BJ (cell line): ENCODE measurements at places on chromosomes 3 and 15.

DNA sequence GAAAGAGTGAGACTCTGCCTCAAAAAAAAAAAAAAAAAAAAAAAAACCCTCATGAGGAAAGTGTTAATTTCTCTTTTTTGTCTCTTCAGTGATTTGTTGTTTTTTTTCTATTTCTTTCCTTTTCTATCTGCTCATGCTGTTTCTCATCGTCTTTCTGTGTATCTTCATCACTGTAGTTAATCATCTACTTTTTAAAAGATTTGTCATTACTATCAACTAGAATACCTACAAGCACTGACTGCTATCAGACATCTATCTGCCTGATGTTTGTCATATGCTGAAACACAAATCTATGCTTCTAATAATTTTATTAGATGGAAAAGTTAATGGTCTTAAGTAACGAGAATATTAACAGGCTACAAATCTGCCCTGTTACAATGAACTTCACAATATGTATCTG, 26.8 kb downstream of the CCDC14 start:
- DNase-seq: no peak

DNA sequence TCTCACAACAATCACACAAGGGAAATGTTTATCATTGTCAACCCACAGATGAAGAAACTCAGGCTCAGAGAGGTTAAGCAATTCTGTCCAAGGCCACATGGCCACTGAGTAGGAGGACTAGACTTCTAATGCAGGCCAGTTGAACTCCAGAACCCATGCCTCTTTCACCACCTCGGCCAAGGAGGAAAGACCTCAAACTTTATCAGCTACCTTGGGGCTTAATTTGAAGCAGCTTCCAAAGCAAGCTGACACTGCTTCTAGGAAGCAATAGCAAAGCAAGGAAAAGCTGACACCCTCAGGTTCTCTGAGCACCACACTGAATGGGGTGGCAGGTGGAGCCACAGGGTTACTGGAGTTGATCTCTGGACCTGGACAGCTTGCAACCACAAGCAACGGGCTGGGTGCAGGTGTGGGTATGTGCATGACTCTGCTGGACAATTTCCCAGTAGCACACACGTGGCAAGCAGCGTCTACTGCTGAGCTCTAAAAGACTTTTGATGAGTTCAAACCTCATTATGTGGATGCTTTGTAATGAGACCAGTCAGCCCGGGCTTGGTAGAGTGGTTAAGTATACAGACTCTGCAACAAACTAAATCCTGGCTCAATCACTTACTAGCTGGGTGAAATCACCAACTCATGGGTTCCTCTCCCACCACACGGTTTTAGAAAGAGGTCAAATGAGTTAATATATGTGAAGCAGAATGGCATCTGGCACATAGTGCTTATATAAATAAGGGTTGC, 23.1 kb downstream of the CCNL1 start:
- DNase-seq: no peak

- DNase-seq: no peak
Measured at GRCh38 chr3:117979466-117979865, 1055.2 kb downstream of the IGSF11 start.

DNA sequence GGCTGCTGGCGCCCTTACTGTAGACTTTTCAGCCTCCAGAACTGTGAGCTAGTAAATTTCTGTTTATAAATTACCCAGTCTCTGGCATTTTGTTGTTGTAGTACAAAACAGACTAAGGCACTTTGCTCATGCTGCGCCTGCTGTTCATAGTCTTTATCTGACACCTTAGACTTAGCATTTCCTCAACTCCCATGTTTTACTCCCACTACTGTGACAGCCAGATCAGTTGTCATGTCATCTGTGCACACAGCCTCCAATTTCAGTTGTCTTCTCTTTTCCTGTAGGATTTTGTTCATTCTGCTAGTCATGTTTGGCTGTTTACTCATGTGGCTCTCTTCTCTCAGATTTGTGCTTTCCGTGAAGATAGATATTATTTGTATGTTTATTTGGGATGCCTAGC, 62.0 kb downstream of the TCF12 start:
- no peak for DNase-seq

GRCh38 chr15:89857673-89858072, 36.1 kb downstream of the AP3S2 start:
- DNase-seq: no peak

GRCh38 chr3:108157273-108157672, 65.0 kb downstream of the IFT57 start:
- no peak for DNase-seq

DNA sequence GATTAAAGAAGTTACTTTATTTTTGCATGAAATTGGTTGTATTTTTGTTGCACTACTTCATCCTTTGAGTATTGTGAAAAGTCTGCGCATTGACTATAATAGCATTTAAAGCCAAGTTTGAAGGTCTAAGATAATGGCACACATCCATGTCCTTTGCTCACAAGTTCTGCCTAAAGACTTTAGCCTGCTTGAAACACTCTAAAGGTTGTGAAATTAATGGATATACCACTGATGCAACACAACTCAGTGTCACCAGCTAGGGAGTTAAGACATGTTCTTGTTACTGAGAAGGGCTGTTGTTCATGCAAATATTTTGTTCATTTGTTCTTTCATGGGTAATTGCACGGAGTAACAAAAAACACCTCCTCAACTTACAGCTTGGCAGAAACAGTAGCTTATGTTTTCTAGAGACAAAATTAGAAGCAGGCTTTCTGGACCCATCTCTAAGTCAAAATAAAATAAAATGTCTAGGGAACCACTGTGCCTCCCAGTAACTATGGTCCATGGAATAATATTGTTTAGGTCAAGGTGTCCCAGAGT, 83.9 kb downstream of the PPARG start:
- no peak for DNase-seq

DNA sequence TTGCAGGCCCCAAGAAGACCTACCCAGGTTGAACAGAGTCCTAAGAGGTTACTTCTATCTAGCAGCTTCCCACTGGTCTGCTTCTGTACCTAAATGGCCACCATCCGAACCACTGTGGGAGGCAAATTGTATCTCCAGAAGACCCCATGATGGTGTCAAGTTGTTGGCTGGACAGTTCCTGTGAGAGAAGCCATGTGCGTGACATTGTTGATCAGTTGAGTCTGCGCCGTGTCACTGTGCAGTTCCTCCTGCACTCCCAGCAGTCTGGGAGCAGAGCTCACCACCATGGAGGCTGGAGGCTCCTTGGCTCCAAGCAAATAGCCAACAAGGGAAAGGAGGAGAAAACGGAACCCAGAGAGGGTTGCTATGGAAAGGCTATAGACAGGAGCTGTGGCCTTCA, 7.5 kb upstream of the CYP1A1 start:
- no peak for DNase-seq

DNA sequence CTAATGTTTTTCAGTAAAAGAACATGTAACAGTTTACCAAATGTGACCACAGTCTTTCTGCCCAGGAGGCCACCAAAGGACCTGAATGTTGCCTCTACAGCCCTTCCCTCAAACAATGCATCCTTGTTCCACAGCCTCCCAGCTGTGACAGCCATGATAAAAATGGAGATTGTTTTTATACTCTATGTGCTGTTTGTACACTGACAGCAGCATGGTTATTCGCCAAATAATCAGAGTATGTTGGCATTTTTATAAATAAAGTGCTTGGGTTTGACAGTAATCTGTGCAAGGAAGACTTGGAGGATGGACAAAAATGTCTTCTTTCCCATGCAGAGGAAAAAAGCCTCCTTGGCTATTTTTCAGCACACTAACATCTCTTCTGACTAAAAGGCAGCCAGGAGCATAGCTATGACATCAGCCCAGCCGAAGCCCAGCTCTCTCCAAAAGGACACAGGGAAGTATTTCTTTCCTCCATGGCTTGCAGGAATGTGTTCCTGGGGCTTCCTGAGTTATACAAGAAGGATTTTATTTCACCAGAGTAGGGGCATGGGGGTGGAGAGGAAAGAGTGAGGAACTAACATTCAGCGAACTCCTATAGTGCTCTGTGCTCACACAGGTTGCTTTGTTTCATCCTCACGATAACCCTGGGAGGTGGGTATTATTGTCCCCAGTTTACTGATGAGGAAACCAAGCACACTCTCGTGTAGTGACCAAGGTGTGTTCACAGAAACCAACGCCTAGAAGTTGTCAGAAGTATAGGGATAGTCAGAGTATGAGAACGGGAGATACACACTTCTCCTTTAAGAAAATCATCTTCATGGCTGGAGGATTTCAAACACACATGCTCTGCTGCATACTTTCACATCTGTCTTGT, 339.7 kb downstream of the MECOM start:
- no peak for DNase-seq

DNA sequence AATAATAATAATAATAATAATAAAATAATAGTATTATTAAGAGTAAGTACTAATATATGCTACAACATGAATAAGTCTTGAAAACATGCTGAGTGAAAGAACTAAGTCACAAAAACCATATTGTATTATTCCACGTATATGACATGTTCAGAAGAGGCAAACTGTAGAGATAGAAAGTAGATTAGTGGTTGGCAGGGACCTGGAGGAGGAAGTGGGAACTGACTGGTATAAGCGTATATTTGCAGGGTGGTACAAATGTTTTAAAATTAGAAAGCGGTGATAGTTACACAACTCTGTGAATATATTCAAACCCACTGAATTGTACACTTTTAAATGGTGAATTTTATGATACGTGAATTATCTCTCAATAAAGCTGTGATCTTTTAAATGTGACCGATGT, 32.8 kb downstream of the LRRK1 start:
- no peak for DNase-seq

GRCh38 chr3:195270079-195270816, 711 bp downstream of the XXYLT1 start:
- DNase-seq: no peak

GRCh38 chr3:156617145-156617544, 57.2 kb upstream of the TIPARP start:
- no peak for DNase-seq

GRCh38 chr3:158976966-158977365, 175.1 kb downstream of the MFSD1 start:
- no peak for DNase-seq

DNA sequence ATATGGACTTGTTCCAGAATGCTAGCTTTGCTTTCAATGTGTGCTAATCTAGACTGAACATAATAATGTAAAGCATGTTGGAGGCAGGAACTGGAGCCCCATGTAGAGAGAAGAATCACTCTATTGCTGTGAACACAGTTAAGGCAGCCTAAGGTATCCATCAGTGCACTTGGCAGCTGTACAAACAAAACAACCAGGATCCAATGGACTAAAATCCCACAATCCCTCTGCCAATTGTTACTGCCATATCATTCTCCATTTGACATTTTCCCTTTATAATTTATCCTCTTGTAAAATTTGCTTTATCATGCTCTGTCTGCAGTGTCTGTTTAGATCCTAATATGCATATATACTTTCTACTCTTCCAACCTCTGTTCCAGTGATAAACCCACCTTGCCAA, 756.8 kb upstream of the LMCD1 start:
- no peak for DNase-seq

GRCh38 chr3:78814893-78815562, 952.8 kb downstream of the ROBO1 start:
- DNase-seq: no peak

- DNase-seq: no peak
Measured at GRCh38 chr3:17882981-17883380, 140.6 kb upstream of the TBC1D5 start.

DNA sequence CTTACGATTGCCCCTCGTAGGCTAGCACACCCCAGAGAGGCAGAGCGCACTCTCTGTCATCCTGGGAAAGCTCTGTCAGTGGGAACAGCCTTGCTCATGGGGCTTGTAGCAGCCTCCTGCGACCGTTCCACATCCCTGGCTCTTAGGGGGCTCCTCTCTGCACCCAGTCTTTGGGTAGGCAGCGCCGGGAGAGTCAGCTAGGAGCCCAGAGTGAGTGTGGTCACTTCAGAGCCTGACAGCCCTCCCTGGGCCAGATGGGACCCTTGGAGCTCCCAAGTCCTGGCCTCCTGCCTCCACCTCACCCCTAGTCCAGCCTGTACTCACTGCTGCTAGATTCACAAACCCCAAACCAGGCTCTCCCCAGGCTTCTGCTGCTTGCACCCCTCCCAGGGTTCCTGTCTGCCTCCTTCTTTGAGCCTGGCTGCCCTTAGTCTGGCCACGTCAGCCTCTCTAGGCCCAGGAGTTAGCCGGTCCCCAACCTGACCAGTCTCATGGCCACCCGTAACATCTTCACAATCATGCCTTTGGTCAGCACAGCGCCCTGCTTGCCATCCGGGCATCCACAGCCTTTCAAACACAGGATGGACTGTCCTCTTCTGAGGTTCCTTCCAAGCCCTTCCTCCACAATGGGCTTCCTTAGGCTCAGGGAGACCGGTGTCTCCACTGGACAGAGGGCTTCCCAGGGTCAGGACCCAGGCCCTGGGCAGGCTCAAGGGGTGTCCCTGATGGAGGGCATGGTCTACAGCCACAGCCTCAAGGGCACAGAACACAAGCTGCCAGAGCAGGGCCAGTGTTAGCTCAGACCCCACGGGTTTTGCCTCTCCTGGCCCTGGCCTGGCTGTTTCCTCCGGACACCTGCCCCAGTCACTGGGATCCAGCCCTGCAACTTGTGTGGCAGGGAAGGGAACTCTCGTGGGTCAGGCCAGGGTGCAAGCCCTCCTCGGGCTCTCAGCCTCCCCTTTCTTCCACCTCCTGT, 4.6 kb downstream of the ACSBG1 start:
- DNase-seq: no peak

DNA sequence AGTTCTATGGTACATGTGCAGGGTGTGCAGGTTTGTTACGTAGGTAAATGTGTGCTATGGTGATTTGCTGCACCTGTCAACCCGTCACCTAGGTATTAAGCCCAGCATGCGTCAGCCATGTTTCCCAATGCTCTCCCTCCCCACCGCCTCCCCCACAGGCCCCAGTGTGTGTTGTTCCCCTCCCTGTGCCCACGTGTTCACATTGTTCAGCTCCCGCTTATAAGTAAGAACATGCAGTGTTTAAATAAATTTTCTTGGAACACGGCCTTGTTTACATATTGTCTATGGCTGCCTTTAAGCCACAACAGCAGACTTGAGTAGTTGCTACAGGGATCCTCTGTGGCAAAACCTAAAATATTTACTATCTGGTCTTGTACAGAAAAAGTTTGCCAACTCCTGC, 41.3 kb upstream of the CORO2B start:
- no peak for DNase-seq

- DNase-seq: no peak
Measured at GRCh38 chr3:154779571-154779970, 300.5 kb upstream of the MME start.

GRCh38 chr15:35481992-35482391, 64.0 kb downstream of the DPH6 start:
- peak; percentile 25 for DNase-seq

- no peak for DNase-seq
Measured at GRCh38 chr3:195397524-195397923, 45.3 kb downstream of the ACAP2 start.
